ENCODE measurements at places on chromosomes 1 and 21.

GRCh38 chr1:9451081-9451480 lies 88.2 kb upstream of the SLC25A33 start:
- no peak for DNase-seq

GRCh38 chr1:55669293-55669692 lies 454.1 kb upstream of the USP24 start:
- DNase-seq = no peak

DNA sequence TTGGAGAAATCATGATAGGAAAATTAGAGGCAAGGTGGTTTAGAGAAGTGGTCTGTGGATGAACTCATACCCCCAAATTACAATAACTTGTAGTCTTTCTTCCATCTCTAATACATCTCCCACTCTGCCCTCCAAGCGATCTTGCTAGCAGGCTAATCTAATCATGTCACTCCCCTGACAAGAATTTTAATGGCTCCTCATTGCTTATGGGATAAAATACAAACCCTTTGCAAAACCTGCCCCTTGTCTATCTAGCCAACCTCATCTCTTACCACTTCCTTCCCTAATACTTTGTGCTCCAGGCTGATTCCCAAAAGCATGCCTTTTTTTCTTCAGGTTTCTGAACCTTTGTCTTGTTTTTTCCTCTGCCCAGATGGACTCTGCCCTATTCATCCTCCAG lies 71.3 kb upstream of the LRRN2 start:
- DNase-seq = no peak

DNA sequence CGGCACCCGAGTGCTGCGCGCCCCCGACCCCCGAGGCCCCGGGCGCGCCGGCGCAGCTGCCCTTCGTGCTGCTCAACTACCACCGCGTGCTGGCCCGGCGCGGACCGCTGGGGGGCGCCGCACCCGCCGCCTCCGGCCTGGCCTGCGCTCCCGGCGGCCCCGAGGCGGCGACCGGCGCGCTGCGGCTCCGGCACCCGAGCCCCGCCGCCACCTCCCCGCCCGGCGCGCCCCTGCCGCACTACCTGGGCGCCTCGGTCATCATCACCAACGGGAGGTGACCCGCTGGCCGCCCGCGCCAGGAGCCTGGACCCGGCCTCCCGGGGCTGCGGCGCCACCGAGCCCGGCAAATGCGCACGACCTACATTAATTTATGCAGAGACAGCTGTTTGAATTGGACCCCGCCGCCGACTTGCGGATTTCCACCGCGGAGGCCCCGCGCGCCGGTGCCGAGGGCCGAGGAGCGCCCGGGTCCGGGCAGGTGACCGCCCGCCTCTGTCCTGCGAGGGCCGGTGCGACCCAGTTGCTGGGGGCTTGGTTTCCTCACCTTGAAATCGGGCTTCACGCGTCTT lies 49.0 kb downstream of the SIM2 start:
- DNase-seq = no peak

- no peak for DNase-seq
Measured at GRCh38 chr1:152901631-152902030, 6.7 kb upstream of the IVL start.

- DNase-seq = no peak
Measured at GRCh38 chr1:230495891-230496385, 69.8 kb upstream of the PGBD5 start.

DNA sequence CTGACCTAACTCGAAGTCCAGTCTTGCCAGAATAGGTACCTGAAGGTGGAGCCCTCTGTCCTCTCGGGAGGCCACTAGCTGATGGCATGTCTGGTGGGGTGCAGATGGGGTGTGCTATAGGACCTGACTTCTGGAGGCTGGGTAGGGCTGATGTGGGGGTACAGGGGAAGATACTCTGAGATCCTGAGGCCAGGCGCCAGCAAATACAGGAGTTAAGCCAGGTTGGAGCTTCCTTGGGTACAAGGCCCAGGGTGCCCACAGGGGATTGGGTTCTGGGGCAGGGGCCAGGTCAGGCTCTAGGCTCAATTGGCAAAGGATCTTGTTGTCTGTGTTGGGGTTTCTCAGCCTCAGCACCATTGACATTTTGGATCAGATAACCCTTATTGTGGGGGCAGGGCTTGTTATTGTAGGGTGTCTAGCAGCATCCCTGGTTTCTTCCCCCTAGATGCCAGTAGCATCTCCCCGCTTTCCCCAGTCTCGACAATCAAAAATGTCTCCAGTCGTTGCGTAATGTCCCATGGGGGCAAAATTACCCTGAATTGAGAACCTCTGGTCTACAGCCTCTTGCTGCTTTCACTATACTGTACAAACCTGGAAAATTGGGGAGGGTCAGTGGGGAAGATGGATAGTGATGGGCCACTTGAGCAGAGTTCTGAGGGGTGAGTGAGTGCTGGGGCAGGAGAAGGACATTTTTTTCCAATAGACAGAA lies 9.2 kb downstream of the PTPRF start:
- no peak for DNase-seq

DNA sequence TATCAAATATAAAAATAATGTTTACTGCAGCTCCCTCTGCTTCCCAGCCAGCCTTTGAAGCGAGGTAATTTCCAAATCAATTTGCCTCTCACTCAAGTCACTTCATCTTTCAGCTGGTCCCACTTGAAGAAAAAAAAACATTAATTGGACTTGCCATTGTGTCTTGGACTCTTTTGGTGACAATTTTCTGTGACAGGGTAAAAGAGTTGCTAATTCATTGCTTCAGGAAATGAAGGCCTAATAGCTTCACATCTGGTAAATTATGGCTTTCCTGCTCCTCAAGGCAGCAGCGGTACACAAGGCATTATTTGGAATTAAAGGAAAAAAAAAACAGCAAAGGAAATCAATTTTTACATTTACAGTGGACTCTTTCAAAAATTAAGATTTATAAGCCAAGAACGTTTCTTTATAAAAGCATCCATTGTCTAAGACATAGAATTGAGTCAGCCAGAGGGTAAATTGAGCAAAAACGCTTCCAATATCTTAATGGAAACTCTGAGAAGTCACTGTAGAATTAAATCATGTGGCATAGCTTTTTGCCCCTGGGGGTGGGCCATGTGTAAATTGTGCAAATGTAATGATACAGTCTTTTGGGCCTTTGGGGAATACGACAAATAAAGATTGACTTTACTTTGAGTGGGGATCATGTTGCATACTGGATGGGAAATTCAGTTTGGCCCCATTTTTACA lies 102.5 kb downstream of the LYPLAL1 start:
- DNase-seq = no peak

DNA sequence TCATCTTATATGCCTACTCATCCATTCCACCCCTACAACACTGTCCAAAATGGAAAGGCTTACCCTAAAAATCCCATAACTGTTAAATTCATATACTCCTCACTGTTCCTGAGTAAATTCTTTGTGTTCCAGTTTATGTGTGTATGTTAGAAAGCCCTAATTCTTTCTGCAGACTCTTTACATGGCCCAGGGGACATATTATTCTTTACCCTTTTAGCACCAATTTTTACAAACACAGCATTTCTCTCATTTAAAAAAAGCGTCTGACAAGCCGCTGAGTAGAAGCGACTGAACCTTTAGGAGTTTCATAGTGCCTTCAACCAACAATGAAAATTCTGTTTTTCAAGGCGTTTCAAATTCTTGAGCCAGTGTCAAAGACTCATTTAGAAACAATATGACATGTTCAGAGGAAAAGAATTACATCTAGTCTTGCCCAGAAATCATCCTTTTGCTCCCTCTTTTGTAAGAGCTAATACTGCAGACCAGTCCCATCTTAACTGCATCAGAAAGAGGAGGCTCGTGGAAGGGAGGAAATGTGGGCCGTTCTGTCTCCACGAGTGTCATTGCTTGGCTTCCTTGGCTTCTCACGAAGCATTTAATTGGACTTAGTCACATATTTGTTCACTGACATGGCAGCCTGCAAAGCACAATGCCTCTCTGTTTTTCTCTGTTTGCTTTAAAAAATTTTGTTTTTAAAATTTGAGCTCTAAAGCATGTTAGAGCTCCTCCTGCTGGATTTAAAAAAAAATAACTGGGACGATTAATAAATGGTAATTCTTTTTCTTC lies 21.3 kb upstream of the C1orf105 start:
- DNase-seq = peak; percentile 42

DNA sequence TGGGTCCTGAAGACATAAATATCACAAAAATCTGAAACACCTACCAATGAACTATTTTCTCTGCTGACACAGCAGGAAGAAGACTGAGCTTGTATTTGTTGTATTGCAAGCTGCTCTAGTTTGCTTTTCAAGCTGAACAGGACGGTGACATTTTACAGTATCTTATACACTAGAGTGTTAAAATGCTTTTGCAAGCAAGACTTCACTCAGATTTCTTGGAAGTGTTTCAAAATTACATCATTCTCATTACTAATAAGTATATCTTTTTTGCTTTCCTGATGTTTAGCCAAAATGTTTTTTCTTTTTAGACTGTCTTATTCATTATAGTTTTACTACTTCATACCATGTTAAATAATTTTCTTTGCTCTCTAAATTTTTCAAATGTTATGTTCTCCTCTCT lies 427.1 kb upstream of the CXADR start:
- DNase-seq = no peak

DNA sequence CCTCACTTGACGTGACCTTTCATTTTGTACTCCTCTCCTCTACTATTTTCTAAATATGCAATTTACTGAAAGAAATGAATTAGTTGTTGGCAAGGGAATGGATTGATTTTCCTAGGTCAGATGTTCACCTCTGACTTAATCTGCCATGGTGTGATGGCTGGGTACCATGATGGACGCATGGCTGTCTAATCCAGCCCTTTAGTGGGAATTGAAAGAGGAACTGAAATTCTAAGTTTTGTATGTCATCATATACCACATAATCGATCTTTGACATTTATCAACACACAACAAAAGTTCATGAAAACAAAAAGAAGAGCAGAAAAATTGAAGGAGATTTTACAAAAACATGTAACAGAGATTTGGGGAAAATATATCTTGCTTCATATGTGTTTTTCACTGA lies 331.3 kb upstream of the SNX7 start:
- DNase-seq = no peak

GRCh38 chr1:42776502-42776901 lies 8.3 kb upstream of the TMEM269 start:
- DNase-seq = no peak

GRCh38 chr21:41204736-41205135 lies 36.8 kb downstream of the BACE2 start:
- no peak for DNase-seq

GRCh38 chr1:65258106-65258505 lies 51.2 kb upstream of the DNAJC6 start:
- DNase-seq = peak; percentile 11

GRCh38 chr1:15965228-15965767 lies 10.6 kb downstream of the ZBTB17 start:
- no peak for DNase-seq

- DNase-seq = no peak
Measured at GRCh38 chr1:204085876-204086275, 13.0 kb downstream of the SOX13 start.

DNA sequence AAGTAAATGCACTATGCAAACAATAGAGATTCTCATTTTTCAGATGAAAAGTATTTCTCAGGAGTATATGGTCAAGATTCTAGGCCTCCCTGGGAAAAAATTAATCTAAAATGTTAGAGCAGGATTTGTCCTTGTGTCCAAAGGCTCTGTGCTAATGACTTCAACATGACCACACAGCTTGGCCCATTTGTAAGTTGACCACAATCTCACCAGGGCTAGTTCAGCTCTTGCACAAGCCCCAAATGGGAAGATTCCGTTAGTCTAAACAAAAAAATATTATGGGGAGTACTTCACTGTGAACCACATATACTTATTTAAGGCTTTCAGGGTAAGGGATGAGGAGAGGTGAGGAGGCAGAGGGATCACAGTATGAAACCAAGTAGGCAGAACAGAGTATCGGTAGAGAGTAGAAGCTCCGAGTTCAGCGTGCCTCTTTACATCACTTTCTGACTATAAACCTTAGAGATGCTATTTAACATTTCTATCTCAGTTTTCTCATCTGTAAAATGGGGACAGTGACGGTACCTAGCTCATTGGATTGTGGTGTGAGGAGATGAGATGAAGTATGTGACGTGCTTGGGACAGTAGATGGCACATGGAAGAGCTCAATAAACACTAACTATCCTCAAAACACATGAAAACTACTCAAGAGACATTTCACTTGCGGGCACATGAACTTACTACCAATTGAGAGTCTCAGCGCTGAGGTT lies 37.8 kb upstream of the CTTNBP2NL start:
- DNase-seq = no peak

DNA sequence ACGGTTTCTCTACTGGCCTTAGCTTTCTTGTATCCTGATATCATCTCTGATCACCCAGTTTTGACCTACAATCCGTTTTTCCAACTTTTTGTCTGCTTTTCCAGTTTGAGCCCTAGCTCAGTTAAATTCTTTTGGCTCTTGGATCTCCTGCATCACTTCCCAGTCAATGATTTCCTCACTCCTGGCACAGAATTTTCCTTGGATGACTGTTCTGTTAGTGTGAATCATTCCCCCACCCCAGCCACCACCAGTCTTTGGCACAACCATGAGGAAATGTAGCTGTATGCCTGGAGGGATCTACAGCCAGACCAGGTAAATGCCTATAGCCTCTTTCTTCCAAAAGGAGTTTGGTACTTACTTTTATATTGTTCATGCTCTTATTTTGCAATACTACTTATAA lies 187.2 kb upstream of the PTGFR start:
- no peak for DNase-seq

GRCh38 chr1:156504438-156504813 lies 3.9 kb upstream of the MEF2D start:
- no peak for DNase-seq

GRCh38 chr1:80050523-80050922 lies 1044.0 kb upstream of the ADGRL4 start:
- DNase-seq = no peak

DNA sequence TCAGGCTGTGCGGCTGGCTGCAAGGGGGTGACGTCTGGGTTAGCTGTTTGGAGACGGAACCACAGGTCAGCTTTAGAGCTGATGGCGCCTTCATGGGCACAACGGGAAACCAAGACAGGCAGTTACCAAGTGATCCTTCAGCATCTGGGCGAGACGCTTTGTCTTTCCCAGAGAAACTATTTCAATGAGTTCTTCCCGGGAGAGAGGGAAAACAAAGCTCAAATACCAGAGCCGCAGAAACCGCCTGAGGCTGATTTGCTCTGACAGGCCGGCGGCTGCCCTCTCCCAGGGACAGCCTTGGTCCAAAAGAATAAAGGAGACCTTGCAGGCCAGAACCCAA lies 76.5 kb downstream of the CD58 start:
- no peak for DNase-seq

GRCh38 chr1:106254748-106255147 lies 801.7 kb upstream of the PRMT6 start:
- no peak for DNase-seq

- DNase-seq = no peak
Measured at GRCh38 chr1:14735841-14736240, 137.4 kb downstream of the KAZN start.

- no peak for DNase-seq
Measured at GRCh38 chr1:57172040-57172439, 206.2 kb upstream of the C8B start.

GRCh38 chr1:228748431-228748830 lies 13.2 kb downstream of the RHOU start:
- no peak for DNase-seq

GRCh38 chr1:201771466-201771865 lies 57.5 kb upstream of the IPO9 start:
- DNase-seq = no peak

GRCh38 chr21:31803039-31804007 lies 69.5 kb upstream of the HUNK start:
- no peak for DNase-seq

- DNase-seq = no peak
Measured at GRCh38 chr1:147208619-147209018, 16.5 kb downstream of the FMO5 start.

- DNase-seq = no peak
Measured at GRCh38 chr1:94284476-94284875, 47.1 kb upstream of the ARHGAP29 start.
